Cardiac fibroblast (primary cell): ENCODE measurements at places on chromosomes 5 and 9.
A peak's percentile ranks its signal among the peaks of the same experiment; 100 is the strongest.

DNA sequence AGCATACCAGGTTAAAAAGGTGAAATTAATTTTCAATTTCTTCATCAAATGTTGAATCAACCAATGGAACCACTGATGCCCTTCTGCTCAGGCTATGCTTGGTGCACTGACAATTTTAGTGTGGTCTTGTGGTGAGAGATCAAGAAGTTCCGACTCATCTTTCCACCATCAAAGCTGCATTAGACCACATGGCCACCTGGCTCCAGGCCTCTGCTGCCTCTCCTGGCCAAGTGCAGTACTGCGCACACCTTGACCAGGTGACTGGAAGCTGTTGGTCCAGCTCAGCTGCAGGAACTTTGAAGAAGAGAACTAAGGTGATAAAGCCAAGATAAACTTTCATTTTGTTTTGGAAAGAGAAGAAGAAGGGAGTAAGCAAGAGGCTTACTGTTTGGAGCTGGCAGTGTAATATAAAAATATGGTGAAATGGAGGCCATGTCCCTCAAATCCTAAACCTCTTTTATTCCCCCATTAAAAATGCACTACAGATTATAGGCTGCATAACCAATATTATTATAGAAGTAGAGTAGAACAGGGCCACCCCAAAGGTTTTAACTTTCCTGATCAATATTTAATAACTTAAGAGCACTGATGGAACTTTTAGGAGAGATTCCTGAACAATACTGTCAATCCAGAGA, 315.5 kb upstream of the C9orf72 start:
- DNase-seq = no peak

DNA sequence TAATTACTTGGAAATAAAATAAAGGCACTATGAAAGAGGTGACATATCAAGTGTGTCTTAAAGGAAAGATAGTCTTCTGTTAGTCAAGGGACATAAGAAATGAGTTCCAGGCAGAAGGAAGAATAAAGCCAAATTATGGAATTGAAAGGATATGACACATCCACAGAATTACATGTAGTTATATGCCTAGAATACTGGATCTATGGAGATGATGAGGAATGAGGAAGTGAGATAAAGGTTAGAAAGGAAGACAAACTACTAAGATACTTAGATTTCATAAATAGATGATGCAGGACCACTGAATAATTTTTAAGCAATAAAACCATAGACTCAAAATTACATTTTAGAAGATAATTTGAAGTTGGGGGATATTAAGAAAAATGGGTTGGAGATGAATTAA, 609.8 kb downstream of the PTPRD start:
- DNase-seq = no peak

DNA sequence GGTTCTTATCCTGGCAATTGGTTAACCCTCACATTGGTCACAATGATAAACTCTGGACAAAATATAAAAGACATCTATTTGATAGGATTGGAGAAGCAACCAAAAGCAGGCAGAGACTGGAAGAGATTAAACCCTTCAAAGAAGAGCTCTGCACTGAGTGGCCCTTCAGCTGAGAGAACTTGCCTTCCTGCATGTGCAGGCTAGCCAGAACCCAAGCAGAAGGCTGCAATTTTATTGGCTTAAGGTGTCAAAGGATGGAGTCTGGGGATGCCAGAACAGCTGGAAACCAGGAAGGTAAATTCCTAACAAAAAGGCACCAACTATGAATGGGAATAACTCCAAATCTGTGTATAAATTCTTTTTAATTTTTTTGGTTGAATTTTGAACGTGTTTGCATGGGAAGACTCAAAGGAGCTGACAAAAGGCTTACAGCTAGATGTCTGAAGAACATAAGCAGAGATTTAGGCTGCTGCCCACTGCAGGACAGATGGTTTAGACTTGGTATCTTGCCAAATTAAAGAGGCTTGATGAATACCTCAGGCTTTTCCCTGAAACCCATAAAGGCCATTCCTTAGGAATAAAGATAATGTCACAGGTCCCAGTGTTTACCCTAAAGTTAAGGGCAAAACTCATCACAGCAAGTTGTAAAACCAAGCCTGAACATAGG, 66.3 kb downstream of the NR2F1 start:
- no peak for DNase-seq

- no peak for DNase-seq
Observed at GRCh38 chr5:32172923-32173266, 1.2 kb downstream of the GOLPH3 start.

- DNase-seq = peak; percentile 20
Observed at GRCh38 chr9:20848490-20848889, 164.4 kb downstream of the FOCAD start.

DNA sequence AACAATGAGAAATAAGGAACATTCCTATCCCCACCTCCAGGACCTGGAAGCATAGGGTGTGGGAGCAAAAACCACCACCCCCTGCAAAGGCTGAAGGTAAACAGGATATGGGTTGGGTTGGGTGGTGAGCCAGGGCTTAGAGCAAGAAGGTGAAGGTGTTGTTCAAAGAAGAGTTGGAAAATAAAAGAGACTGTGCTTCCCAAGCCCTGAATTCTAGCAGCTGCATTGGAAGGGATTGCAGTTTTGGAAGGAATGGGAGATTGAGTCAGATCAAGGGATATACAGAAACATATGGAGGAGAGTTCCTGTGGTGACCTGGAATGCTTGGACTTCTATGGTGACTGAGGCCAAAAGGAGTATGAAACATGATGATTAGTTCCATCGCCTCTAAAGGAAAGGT, 24.7 kb upstream of the MTAP start:
- DNase-seq = peak; percentile 70

GRCh38 chr5:91182763-91183162, 200.4 kb downstream of the ARRDC3 start:
- DNase-seq = peak; percentile 56

- DNase-seq = no peak
Observed at GRCh38 chr5:60387051-60387440, 312.9 kb downstream of the DEPDC1B start.

DNA sequence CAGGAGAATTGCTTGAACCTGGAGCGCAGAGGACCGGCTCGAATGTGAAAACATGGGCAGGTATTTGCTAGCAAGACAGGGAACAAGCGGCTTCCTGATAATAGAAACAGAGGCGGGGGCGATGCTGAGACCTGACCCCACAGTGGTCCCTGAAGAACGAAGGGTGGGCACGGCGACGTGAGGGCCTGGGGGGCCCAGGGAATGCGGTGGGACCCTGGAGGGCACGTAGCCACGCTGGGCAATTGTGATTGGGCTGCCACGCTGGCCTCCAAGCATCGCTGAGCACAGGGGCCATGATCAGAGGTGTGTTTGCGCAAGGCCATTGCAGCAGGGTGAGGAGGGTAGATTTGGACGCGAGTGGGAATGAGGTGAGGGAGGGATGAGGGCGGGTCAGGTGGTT, 30.7 kb downstream of the MED10 start:
- no peak for DNase-seq

GRCh38 chr5:151556806-151557205, 34.3 kb downstream of the FAT2 start:
- no peak for DNase-seq

DNA sequence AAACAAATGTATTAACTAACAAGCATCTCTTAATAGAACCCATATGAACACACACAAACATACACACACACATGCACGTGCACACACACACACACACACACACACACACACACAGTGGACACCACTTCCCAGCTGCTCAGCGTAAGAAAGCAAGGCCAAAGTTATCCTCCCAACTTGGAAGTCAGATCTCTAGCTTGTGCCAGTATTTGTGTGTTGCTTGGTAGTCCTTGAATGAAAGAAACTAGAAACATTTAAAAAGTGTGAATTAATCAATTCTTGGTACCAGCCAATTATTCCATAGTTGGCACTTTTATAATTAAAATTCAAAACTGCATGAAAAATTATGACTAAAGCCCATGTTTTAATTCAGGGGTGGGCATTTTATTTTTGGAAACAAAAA, 178.1 kb downstream of the TMEM161B start:
- no peak for DNase-seq

DNA sequence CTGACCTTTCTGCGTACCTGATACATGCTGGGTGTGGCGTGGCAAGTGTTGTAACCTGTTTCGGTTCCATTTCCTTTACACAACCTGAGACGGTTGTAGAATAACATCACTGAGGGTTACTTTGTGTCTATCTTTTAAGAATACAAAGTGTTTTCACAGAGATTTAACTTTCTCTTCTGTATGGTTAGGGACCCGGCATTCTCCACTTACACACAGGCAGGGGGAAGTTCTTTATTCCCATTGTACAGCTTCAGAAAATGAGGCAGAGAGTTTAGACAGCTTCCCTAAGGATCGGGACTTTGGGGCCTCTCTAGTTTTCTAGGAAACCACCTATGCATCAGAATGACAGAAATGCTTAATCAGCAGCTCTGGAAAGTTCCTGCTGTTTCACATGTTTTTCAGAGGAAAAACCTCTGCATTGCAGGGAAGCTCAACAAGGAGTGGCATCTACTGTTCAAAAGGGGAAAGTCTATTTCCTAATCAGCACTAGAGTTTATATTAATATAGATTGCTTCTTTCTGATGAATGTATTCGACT, 41.3 kb downstream of the CAST start:
- DNase-seq = no peak

GRCh38 chr5:132677191-132677590, 3.4 kb downstream of the IL4 start:
- peak; percentile 74 for DNase-seq
